ENCODE measurements at places on chromosomes 4 and X.
A peak's percentile ranks its signal among the peaks of the same experiment; 100 is the strongest.

GRCh38 chrX:22248401-22248800 is 24.3 kb upstream of the CBLL2 start:
- no peak for DNase-seq

DNA sequence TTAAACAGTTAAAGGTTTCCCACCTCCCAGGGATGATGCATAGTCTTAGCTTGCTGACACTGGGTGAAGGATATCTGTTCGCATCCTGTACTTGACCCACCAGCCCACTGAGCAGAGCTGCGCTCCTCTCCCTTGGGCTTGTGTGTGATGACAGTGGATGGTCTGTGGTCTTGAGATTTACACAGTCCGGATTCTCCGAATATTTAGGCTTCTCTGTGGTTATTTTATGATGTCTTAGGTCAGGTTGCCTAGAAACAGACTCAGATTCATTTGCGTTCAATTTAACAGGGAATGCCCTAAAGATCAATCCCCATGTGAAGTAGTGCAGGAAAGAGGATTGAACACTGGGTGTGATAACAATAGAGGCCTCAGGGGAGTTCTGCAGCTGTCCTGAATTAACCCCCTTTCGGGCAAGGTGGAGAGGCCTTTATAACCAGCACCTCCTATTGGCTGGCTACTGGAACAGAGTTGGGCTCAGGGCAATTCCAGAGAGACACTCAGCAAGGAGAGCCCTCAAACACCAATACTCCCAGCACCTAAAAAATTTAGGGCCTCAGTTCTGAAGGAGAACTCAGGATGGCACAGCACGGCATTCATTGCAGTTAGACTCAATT is 653.2 kb upstream of the GALNT7 start:
- no peak for DNase-seq

GRCh38 chr4:101791182-101791558 is 640 bp downstream of the BANK1 start:
- DNase-seq = no peak

DNA sequence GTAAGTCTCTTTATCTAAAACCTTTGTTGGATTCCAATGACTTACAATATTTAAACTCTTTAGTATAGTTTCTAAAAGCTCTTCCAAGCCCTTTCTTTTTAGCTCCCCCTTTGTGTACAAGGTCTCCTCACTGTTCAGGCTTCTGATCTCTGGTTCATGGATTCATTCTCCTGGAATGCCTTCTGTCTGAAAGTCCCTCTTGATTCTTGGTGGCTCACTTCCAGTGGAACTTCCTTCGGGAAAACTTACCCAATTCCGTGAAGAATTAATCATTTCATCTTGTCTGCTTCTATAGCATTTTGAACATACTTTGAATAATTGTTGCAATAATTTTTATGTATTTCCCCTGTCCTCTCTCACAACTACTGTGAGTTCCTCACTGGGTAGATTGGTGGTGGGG is 3.6 kb downstream of the ARHGAP24 start:
- DNase-seq = no peak

- DNase-seq = no peak
These were observed 12.4 kb downstream of the SMIM20 start for GRCh38 chr4:25926462-25926861.

DNA sequence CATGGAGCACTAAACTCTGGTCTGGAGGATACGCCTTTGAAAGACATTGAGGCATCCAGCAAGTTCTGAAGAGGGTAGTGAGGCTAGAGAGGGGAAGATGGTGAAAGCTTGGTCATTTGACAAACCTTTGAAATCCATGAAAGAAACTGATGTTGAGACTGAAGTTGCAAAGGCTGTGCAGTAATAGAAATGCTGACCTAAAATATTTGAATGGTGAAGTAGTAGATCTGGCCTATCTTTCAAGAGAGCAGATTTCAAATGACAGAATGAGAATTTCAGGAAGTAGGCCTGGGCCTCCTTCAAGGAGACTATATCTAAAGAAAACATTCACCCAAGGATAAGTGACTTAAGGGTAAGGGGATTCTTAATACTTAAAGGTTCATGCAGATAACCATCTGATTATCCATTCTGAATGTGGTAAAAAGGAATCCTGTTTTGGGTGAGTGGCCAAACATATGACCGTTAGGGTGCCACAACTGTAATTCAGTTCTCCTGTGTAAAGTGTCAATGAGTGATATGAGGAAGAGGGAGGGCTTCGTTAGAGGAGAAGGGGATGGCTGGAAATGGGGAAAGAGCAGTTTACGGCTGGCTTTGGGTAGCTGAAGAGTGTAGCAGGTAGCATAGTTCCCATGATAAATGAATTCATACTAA is 62.2 kb downstream of the AMELX start:
- DNase-seq = no peak

DNA sequence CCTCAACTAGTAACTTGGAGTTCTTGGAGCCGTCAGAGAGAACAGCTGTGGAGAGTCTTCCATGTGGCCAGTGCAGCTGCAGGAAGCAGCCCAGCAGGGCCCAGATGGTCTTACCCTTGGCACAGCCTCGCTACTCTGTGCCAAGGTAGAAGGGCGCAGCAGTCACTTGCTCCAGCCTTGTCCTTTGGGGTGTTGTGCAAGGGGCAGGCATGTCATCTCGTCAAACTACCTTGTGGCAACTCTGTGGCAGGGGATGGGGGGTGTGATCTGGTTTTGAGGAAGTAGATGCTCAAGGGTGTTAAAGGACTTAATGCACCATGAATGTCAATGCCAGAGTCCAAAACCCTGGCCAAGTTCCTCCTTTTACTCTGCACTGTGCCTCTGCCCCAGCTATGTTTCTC is 34.2 kb upstream of the TBC1D14 start:
- DNase-seq = no peak

DNA sequence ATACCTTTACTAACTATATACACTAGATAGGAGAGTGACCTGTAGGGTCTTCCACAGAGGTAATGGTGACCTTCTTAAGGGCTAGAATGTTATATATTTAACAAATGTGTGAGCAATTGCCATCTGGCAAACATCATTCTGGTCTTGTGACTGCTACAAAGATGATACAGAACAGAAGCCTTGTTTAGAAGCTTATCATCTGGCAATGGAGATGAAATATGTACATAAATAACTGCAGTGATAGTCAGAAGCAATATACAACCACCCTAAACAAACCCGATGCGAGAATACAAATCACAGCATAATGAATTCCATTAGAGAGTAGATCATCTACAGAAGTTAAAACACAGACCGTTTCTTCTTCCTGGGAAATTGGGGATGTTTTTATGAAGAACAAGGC is 952.7 kb upstream of the SLIT2 start:
- no peak for DNase-seq

GRCh38 chrX:104641176-104641575 is 75.2 kb downstream of the IL1RAPL2 start:
- DNase-seq = no peak

GRCh38 chr4:175419236-175419718 is 392.8 kb downstream of the GPM6A start:
- DNase-seq = no peak

DNA sequence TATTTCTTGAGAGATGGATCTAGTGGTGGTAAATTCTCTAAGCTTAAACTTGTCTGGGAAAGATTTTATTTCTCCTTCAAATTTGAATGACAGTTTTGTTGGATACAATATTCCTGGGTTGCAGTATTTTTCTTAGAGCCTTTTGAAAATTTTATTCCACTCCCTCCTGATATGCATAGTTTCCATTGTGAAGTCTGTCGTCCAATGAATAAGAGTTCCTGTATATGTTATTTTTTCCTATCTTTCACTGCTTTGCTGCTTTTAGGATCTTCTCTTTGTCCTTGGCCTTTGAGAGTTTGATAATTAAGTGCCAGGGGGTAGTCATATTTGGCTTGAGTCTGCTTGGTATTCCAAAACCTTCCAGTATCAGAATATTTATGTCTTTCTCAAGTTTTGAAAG is 1156.4 kb upstream of the AGA start:
- no peak for DNase-seq

DNA sequence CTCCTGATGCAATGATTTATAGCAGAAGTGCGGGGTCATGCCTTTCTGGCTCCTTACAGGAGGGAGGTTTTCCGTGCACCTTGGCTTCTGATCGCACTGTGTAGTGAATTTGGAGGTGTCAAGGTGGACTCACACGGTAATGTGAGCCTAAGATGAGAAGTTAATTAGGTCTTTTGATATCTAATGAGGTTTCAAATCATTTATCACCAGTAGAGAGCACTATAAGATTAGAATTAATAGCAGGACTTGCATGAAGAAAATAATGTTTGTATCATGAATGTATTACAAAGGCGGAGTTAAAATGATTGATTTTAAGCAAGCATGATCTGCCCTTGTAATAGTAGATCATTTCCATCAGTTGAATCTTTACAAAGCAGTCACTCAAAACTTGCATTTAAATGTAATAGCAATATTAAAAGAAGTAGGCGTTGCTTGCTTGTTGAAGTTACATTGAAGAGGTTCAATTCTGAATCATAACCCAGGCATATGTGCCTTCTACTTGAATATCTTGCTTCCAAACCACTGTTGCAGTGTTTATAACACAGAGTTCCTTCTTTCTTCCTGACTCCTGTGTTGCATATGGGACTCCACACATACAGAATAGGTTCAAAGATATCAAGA is 152.1 kb downstream of the FMR1NB start:
- DNase-seq = peak; percentile 40

DNA sequence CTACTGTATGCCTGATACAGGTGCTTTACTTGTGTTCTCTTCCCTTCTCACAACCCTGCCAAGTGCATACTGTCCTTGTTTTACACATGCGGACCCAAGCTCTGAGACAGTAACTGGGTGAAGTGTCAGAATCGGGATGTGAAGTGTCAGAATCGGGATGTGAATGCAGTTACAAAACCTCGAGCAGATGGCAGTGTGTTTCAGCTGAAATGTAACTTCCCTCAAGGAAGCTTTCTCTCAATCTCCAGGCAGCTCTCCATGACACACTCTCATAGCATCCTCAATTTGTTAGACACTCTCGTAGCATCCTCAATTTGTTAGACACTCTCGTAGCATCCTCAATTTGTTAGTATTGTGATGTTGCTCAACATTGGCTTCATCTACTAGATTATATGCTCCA is 1.1 kb upstream of the HPSE start:
- no peak for DNase-seq

- DNase-seq = no peak
These were observed 46.4 kb downstream of the PAGE2 start for GRCh38 chrX:55135171-55135570.

DNA sequence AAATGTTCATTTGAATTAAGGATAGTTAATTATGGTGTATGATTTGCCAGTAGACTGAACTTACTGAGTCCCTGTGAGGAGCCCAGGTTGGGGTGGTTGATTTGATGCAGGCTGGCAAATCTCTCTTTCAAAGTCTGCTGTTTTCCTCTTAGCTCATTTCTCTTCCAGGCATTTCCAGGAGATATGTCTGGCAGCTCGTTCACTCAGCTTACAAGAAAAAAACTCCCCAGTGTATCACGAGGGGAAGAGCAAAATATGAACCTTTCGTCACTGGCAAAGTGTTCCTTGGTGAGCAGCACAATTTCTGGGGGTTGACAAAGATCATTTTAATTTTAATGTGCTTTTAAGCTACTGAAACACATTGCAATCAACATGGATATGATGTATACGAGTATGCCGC is 244.2 kb downstream of the CBLL2 start:
- peak; percentile 65 for DNase-seq

GRCh38 chr4:26377328-26378311 is 56.8 kb downstream of the RBPJ start:
- no peak for DNase-seq

GRCh38 chr4:124869961-124870495 is 157.5 kb upstream of the ANKRD50 start:
- DNase-seq = no peak

DNA sequence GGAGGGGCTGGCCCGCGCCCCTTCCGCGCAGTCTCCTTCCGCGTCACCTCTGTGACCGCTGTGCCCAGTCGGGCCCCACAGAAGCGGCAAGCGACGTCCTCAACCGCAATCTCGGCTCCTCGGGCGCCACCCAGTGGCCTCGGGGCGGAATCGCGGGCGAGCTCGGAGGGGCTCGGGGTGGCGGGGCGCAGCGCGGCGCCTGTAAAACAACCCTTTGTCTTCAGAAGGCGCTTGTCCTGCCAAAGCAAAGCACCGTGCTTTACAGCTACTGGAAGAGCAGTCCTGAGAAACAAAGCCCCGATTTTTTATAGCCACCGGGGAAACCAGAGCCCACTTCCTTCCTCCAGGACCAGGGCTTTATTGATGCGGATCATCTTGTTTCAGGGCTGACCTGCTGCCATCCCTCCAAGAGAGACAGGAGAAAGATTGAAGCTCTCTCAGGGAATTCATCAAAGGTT is 37.3 kb upstream of the CDKN2AIP start:
- DNase-seq = peak; percentile 5

- DNase-seq = no peak
These were observed 71.2 kb downstream of the SUPT20HL2 start for GRCh38 chrX:24242649-24243175.

GRCh38 chrX:2878563-2878962 is 49.8 kb downstream of the GYG2 start:
- DNase-seq = no peak

GRCh38 chr4:187732524-187732923 is 263.0 kb upstream of the ZFP42 start:
- no peak for DNase-seq

GRCh38 chrX:124726881-124727280 is 380.5 kb downstream of the SH2D1A start:
- peak; percentile 20 for DNase-seq

DNA sequence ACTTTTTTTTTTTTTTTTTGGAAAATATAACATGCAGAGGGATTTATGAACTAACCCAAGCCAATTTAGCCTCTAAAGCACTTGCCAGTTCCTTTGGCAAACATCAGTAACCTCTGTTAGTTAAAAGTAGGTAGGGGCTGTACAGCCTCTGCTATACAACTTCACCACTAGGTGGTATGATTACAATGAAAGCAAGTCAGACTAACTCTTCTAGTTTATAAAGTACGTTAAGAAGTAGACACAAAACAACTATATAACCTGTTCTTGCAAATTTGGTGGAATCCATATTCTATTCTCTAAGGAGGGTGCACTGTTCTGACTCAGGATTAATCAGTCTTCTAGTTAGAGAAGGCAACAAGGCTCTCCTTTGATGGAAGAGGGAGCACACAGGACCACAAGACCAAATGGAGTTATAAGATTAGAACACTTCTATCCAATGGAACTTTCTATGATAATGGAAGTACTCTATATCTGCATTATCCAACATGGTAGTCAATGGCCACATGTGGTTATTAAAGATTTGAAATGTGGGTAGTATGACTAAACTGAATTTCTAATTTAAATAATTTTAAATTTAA is 12.8 kb downstream of the AIMP1 start:
- DNase-seq = no peak

- DNase-seq = no peak
These were observed 126.4 kb downstream of the SH3KBP1 start for GRCh38 chrX:19760841-19761512.

- DNase-seq = no peak
These were observed 23.0 kb downstream of the FLNA start for GRCh38 chrX:154351183-154352011.

Data from NCI-H524 treated with DMSO at 0.1 percent for 48 hours (cell line).